ENCODE measurements at places on chromosomes 6 and 20. TPM values are rescaled to one million over a fixed set of nuclear protein-coding genes. Genes with fewer than 3 reads are reported as not detected.

DNA sequence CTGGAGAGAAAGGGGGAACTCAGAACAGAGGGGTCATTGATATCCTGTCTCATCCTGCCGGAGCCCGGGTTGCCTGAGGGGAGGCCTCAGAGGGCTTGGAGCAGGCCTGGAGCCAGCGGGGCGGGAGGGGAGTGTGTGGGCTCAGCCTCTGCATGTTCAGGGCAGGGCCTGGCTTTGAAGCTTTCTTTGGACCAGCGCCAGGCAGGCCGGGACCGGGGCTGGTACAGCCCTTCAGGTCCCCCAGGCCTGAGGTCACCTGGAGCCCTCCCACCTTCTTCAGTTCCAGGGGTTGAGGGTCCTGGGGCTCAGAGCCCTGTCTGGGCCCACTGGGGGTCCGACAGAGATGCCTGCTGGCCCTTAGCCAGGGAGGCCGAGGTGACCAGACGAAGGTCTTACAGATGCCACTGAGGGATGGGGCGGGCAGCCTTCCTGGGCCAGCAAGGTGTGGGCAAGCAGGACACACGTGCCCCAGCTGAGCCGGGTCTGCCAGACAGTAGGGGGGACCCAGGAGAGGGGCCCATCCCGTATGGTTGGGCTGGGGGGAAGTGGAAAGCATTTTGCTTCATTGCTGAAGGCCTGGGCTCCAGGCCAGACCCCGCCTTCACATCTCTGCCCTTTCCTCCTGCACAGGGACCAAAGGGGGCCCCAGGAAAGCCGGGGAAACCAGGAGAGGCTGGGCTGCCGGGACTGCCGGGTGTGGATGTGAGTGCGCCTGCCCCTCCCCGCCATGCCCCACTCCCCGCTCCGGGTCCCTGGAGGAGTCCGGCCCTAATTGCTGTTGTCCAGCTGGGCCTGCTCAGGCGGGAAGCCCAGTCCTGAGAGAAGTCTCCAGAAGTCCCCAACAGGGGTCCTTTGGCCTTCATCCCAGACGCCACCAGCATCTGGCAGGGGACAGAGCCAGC lies 2.0 kb downstream of the COL9A3 start:
- DNase-seq, result no peak

GRCh38 chr6:56527934-56528333 lies 114.8 kb downstream of the DST start:
- no peak for DNase-seq

The MTFR2 gene
- polyA plus RNA-seq, result 4.2 TPM

DNA sequence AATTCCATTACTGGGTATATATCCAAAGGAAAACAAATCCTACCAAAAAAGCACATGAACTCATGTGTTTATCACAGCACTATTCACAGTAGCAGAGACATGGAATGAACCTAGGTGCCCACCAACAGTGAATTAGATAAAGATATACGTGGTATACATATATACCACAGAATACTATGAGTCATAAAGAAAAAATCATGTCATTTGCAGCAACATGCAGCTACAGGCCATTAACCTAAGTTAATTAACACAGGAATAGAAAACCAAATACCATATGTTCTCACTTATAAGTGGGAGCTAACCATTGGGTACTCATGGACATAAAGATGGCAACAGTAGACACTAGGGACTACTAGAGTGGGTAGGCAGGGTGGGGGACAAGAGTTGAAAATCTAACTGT lies 4.2 kb downstream of the OR2B2 start:
- no peak for DNase-seq

GRCh38 chr20:63772781-63773518 lies 33.4 kb downstream of the SLC2A4RG start:
- no peak for DNase-seq

The PNLDC1 gene
- polyA plus RNA-seq, result 1.6 TPM

DNA sequence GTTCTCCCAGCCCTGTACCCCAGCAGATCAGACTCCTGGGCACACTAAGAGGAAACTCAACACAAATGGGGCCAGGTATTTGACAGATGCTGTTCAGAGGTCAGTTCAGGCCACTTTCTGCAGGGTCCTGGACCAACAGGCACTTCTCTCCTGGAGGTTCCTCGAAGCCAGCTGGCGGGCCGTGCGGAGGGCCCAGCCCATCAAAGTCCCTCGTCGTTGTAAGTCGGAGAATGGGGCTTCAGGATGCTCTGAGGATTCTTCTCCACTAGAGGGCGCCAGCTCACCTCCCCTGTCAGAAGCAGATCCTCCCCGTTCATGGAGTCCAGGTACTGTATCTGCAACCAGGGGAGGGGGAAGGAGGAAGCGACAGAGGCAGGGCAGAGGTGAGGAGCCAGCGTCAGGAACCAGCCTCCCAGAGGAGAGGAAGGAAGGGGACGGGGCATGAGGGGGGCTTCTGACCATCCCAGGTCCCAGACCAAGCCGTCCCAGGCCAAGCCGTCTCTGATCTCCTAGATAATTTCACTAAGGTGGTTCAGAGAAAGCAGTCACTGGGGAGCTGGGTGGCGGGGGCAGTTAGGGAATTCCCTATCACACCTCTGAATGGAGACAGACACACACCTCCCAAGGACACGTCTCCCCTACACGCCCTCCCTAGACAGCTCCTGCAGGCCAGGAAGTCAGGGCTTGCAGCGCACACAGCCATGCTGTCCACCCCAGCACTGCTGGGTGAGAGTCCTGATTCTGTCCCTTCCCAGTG lies 11.7 kb upstream of the FAM83C start:
- DNase-seq, result peak; percentile 76

The FAM184A gene
- polyA plus RNA-seq, result 10.3 TPM

The ASIP gene
- 0.23 TPM for polyA plus RNA-seq

The NKAIN4 gene
- 21.1 TPM for polyA plus RNA-seq

DNA sequence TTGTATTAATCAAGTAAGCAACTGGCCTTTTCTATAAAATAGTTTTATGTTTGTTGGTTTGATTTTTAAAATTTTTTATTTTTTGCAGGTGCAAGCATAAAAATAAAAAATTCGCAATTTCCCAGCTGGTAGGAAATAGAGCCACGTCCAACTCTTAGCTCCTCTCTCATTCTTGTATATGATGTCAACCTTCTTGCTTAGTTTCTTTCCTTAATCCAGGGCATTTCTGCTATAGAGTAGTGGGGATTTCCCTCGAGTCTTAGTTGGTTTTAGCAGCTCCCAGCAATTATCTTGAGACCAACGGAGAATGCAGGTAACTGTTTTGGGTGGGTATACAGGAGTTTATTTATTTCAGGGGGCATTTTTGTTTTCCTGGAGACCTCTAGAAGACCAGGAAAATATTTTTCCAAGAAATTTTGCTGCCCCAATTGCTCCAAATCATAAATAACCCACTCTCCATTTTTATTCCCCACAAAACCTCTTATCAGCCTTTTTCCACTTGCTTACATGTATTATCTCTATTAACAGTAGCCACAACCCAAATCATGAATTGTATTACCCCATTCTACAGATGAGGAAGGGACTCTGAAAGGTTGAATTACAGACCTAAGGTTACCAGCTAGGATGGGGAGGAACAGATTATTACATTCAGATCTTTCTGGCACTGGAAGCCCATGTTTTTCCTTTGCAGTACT lies 18.4 kb downstream of the PHACTR2 start:
- DNase-seq, result no peak

GRCh38 chr6:4889701-4890100 lies 113.5 kb downstream of the CDYL start:
- no peak for DNase-seq

- no peak for DNase-seq
Observed at GRCh38 chr6:34347303-34347702, 45.2 kb downstream of the NUDT3 start.

The OR2J3 gene
- not detected for polyA plus RNA-seq

DNA sequence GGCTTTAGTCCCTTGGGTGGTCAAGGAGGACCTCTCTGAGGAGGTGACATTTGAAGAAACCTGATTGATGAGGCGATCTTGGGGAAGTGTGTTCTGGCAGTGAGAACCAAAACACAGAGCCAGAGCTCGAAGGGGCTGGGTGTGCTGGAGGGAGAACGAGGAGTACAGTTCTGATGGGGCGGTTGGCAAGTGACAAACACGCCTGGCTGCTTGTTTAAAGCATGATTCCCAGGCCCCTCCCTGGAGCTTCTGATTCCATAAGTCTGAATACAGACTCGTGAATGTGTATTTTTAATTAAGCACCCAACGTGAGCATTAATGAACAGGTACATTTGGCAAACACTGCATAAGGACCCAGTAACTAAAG lies 886 bp upstream of the NFATC2 start:
- DNase-seq, result no peak

DNA sequence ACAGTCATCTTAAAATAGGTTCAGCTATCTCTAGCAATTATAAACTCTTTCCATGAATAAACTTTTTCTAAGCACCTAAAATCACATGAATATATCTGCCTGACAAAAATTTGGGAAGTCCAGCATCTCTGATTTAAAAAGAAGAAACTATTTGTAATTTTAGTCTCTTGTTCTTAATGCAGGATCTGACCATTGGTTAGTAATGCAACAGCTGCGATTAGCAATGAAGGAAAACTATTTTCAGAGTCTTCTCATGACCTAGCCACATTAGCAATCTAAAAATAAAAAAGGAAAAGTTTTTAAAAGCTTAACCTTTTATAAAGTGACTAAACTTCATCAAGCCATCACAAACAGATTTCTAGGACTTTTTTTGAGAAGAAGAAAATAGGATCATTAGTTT lies 97.5 kb downstream of the PTPRK start:
- DNase-seq, result no peak

- no peak for DNase-seq
Observed at GRCh38 chr6:163730246-163731210, 316.0 kb downstream of the QKI start.

The PLN gene
- polyA plus RNA-seq, result 6.4 TPM

GRCh38 chr6:37648465-37649330 lies 49.0 kb downstream of the MDGA1 start:
- DNase-seq, result no peak

GRCh38 chr6:143596866-143597265 lies 80.9 kb upstream of the PHACTR2 start:
- no peak for DNase-seq

The GABRR1 gene
- polyA plus RNA-seq, result 3.0 TPM

The FAM217A gene
- polyA plus RNA-seq, result 1.9 TPM

GRCh38 chr6:121187833-121188200 lies 146.5 kb downstream of the TBC1D32 start:
- no peak for DNase-seq

GRCh38 chr6:24522228-24523176 lies 27.7 kb downstream of the ALDH5A1 start:
- DNase-seq, result no peak

GRCh38 chr6:128892079-128892478 lies 9.1 kb downstream of the LAMA2 start:
- DNase-seq, result no peak

The NOX3 gene
- polyA plus RNA-seq, result 1.9 TPM

DNA sequence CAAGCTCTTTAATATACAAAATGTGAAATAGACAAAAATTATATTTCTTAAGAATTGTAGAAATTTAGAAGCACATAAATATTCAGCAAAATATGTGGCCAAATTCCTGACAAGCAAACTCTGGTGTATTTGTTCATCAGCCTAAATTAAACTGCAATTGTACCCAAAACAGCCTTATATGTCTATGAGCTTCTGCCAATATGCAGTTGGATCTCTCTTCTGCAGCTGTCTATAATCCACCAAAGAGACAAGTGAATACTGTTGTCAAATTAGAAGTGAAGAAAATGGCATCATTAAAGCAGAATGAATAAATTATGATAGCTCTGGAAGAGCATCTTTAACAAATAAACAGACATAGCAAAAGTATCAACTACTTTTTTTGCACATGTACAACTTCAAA lies 755.7 kb downstream of the GRIK2 start:
- DNase-seq, result no peak

DNA sequence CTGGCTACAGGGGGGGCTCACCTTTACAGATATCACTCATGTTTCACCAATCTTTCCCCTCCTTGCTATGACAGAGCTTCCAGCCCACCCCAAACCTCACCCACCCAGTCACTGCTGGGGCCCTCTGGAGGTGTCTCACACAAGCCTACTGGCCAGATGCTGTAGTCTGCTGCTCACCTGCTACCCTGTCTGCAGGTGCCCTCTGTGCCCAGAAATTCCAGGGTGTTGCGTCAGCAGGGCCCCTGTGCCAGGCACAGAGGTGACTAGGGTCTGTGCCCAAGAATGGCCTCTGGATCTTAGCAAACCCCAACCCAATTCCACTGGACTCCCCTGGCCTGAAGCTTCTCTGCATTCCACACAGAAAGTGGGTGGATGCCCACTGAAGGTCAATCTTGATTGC lies 21.4 kb downstream of the UNC5CL start:
- DNase-seq, result no peak

The HLA-DRA gene
- polyA plus RNA-seq, result 91.8 TPM

DNA sequence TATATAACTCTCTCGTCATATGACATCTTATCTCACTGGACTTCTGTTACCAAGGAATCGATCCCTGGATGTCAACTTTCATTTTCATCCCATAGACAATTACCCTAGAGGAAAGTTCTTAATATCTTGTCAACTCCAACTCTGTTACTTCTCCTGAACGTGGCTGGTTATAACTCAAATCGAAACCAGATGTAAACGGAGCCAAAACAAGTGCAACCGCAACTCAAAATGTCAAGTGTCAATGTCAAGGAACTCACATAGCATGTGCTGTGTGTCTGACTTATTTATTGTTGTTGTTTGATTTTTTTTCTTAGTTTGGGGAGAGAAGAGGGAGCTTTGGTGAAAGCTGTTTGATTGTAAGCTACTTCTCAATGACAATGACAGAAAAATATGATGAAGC lies 108.6 kb downstream of the VIP start:
- DNase-seq, result no peak

DNA sequence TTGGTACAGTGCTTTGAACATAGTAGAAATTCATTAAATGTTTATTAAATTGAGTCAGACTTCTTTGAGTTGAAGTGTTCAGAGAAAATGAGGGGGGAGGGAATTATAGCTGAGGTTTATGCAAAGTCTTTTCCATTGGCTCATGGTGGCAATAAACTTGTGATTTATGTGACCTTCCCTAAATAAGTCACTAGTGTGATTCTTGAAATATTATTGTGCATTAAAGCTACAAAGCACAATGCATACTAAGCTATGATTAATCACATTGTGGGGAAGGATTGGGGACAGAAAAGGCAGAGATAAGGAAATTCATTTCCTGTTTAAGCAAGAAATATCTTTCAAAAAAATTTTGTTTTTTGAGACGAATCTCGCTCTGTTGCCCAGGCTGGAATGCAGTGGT lies 877.5 kb downstream of the TFAP2A start:
- no peak for DNase-seq

DNA sequence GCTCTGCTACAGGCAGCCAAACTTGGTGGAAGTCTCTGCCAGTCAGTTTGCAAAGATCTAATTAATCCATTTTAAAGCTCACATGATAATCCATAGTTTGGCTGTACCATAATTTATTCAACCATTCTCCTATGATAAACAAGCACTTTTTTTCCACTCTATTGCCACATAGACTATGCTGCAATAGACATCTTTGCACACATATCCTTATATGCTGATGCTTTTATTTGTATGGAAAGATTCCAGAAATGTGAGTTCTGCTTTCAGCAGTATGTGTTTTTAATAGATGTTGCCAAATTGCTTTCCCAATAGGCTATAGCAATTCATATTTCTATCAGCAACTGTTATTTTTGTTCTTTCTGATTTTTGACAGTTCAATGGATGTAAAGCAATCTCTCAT lies 628.0 kb downstream of the KIF16B start:
- no peak for DNase-seq

Data from right renal cortex interstitium (tissue), 3 donors.